CD14-positive monocyte (primary cell): ENCODE measurements at places on chromosomes 3 and 15.

GRCh38 chr3:168162172-168162571, 66.4 kb upstream of the GOLIM4 start:
- DNase-seq, result no peak

- no peak for DNase-seq
Measured at GRCh38 chr15:25237291-25237978, 201.4 kb downstream of the UBE3A start.

- no peak for DNase-seq
Measured at GRCh38 chr3:154428286-154429206, 1.4 kb downstream of the GPR149 start.

DNA sequence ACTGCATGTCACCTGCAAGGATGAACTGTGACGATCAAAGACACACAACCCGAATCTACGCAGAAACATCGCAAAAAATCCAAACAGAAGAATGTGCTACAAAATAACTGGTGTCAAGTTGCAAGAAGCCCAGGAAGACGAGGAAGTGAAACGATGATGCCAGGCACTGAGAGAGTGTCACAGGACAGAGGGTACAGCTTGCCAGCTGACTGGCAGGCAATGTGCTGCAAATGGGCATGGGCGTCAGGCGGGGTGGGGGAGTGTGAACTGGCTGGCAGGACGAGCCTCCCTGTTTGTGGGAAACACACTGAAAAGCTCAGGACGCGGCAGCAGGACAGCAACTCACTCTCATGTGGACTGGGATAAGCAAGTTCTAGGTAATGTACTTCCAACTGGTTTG, 28.9 kb upstream of the OCA2 start:
- peak; percentile 16 for DNase-seq

DNA sequence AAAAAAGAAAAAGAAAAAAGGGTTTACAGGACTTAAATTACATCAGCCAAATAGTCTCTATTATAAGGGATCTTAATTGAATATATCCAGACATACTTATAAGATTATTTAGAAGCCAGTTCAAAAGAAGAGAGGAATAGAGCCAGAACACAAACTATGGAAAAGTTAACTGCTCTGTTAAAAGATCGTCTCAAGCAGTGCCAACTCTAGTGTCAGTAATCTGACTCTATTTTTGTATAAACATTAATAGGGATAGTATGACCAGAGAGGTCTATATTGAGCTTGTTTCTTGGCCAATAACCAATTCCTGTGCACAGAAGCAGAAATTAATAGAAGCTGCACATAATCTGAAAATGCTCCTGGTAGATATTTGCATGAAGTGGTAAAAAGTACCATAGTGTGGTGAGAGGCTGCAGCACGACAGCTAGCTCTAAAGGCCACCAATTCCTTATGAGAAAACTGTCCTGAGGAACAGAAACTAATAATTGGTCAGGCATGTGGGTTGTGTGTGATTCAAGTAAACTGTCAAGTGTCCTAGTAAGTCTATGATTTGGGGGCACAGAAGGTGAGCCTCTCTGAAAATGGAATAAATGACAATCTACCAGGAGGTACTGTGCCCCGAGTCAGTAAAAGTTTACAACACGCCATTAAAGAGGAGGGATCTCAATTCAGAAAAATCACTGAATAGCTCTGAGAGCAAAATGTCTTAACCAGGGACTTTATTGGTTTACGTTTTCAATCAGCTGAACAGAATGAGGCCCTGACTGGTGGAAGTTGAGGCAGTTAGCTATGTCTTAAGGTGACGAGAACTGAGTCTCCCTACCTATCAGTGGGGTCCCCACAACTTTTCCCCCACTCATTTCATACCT, 51.5 kb upstream of the NANOGP8 start:
- no peak for DNase-seq

DNA sequence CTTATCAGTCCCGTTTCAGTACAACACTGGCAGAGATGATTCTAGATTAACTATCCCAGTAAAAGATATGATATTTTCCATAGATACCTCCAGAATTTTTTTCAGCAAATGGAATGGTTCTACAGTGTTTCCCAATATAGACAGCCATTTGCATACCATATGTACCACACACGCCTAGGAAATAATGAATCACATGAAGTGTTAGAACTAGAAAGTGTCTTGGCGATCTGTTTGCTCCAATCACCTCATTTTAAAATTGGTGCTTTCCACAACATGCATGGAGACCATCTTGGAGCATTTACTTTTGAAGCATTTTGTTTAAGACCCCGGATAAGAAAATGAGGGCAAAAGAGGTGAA, 2.0 kb downstream of the C2CD4A start:
- DNase-seq, result no peak
